ENCODE measurements at places on chromosomes 12 and 14.
A peak's percentile ranks its signal among the peaks of the same experiment; 100 is the strongest.

DNA sequence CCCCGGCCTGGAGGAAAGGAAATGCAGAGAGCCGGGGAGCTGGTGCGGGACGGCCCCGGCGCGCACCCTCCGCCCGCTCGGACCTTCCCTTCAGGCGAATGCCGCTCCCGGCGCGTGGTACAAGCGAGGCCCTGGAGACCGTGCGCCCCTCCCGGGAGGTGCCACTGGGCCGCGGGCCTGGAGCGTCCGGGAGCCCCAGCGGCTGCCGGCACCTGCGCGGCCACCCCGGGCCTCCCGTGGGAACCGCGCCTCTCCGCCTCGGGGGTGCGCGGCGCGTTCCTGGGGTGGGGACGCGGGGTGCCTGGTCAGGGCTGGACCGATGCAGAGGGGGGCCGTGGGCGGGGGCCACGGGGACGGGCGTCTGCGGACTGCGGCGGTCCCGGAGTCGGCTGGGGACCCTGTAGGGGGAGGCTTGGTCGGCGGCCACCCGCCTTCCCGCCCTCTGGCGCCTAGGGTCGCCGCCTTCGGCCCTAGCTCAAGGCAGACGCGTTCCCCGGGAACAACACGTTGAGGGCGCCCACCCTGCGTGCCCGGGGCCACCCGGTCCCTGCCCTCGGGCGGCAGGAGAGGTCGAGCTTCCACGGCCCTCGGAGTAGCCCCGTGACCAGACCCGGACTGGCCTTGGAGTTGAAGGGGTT is 599 bp downstream of the PAPLN start:
- no peak for DNase-seq

DNA sequence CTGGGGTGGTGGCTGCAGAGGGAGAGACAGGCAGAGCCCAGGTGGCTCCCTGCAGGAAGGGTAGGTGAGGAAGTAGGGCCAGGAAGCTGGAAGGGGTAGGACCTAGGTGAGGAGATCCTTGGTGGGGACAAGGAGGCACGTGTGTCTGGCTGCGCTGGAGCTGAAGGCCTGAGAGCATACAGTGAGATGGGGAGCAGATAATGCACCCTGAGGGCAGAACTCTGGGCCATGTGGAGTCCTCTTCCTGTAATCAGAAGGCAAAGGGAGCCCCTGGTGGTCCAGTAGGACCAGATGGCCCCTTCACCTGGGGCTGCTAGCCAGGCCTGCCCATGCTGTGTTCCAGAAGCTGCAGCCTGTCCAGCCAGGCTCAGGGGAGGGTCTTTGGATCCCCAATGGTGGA is 15.3 kb upstream of the KRT80 start:
- DNase-seq, result no peak

- DNase-seq, result no peak
Observed at GRCh38 chr12:107829271-107829670, 54.8 kb downstream of the ASCL4 start.

DNA sequence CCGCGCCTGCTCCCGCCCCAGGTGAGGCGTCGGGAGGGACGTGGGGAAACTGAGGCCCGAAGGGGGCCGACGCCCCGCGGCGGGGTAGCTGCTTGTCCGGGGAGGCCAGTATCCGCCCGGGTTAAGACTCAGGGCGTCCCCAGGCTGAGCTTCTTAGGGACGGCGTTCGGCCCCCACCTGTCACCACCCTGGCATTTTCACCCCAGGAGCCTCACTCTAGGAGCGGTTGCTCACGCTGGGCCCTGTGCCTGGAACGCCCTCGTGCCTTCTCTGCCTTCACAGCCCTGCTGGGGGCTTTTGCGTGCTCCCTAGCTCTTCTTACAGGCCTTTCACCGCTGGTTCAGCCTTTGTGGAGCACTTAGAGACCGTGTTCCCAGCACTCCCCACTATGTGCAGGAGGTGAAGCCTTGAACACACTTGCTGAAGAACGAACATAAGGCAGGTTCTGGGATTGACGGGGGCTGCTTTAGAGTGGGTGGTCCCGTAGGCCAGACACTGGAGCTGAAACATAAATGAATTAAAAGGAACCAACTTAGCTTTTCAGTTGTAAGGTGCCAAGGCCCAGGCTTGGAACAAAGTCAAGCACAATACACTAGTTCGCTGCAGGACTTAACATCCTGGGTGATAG is 601 bp downstream of the ZNF839 start:
- DNase-seq, result peak; percentile 25

GRCh38 chr14:85798856-85799255 is 268.9 kb downstream of the FLRT2 start:
- no peak for DNase-seq

- peak; percentile 91 for DNase-seq
Observed at GRCh38 chr14:91363776-91364523, 53.7 kb downstream of the CCDC88C start.

- no peak for DNase-seq
Observed at GRCh38 chr14:44412858-44413569, 94.1 kb downstream of the FSCB start.

All from suppressor macrophage treated with lipopolysaccharide for 4 hours (primary cell).